ENCODE measurements at places on chromosomes 6 and 20.

- DNase-seq = no peak
These were observed 32.1 kb downstream of the SF3B5 start for GRCh38 chr6:144063246-144063743.

- DNase-seq = no peak
These were observed 306.0 kb upstream of the THEMIS start for GRCh38 chr6:128206610-128207426.

DNA sequence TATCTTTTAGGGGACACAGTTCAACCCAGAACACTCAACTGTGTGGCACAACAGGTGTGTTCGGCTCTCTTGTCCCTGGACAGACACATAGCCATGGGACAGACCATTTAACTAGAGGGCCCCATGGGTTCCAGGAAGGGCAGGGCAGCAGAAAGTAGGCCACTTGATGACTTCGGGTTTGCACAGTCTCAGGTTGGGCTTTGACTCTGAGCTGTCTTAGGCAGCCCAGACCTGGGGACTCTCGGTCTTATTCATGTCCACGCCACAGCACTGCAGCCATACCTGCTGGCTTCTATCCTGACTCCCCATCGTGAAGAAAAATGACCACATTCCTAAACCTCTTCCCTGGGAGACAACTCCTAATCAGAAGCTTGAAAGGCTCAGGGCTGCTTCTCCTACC, 146.1 kb upstream of the AKAP12 start:
- no peak for DNase-seq

DNA sequence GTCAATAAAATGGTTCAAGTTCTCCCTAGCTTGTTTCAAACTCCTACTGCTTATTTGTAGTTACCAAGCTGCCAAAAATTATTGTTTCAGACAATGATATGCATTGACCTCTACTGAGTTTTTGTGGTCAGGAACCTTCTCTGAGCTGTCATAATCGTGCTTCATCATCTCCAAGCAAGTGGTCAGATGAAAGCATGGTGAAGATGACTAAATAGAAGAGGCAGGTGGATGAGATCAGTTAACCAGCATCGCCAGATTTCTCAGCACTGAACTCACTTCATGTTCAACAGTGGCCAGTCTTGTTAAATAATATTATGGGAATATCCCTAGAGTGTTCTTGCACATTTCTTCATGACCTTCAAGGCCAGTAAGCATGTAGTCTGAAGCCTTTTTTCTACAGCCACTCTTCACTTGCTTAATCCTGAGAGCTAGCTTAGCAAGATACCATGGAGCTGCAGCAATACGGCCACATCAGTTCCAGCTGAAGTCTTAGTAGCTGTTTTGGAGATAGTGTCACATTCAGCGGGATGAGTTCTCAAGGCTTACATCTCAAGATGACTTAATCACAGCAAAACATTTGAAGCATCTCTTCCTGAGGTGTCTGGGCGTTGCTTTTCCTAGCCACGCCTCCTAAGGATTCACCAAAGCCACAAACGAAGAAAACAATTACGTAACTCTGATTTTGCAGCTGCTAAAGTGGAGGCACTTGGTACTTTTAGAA, 101.6 kb upstream of the TMEM30A start:
- no peak for DNase-seq

GRCh38 chr6:40000964-40001515, 66.8 kb upstream of the MOCS1 start:
- no peak for DNase-seq

DNA sequence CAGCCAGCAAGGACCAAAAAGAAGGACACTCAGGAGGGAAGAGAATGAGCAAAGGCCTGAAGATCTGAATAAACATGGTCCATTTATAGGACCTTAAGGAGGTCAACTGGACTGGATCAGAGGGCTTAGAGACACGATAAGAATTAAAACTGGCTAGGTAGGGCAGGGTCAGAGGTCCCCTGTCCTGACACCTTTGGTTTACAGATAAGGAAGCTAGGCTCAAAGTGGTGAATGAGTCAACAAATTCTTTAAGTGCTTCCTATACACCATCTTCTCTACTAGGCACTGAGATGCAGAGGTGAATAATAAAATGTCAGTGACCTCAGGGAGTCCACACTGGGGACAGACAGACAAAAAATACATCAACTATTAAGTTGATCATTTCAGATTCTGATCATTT, 70.3 kb downstream of the HIVEP2 start:
- DNase-seq = no peak

GRCh38 chr6:79377047-79377446, 142.6 kb upstream of the HMGN3 start:
- DNase-seq = no peak

DNA sequence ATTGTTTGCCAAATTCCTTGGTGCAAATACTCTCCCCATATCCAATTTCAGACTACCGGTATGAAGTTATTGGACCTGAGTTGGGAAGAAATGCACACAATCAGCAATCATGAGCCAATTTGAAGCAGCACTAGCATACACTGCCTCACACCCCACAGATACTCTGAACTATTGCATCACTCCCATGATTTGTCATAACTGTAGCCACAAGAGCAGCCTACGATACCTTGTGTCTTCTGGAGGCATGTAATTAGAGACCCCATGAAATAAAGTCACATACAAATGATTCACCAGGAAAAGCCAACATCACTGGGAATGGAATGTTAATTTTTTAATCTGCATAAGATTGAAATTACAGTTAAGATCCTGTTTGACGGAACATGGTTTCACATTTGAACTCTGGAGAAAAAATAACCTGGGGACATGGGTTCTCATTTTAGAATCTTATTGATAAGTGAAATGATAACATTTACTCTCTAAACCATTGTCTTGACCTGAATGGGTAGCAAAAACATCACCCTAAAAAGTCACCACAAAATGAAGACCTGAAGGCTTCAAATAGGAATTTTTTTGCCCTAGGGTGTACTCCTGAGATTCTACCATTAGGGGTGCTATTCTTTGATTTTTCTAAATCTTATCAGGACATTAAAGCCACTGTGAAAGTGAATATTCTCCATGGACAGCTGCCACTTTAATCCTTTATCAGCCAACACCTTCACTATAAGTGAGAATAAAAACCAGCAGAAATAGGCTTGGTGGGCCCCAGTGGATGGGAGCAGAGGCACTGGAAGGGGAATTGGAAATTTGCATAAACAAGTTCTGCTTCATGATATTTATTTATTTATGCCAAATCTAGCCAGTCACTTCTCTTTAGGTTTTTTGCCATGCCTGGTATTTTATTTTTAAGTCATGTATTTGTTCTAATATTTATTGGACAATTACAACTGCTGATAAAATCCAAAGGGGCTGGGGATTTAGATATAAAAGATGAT, 34.5 kb upstream of the HBS1L start:
- peak; percentile 12 for DNase-seq

DNA sequence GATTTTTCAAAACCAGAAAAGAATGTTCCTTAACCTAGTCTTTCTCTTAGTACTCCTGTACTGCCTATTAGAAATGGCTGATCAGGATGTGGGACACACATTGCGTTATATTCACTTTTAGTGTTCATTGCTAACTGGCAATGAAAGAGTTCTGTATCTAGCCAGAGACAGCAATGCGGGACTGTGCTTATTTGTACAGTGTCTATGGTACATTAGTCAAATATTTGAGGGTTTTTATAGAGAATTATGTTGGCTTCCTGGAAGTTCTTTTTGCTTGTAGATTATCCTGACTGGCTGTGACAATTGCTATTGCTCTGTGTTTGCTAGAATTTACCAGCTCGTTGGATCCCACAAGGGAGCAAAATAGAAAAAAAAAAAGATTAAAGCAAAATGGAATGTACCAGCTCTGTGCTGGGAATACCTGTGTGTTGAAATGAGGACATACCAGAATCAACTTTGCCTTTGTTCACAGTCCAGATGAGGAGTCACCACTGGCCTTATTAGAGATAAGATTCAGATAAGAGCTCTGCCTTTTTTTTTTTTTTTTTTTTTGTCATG, 22.4 kb upstream of the IFNGR1 start:
- no peak for DNase-seq

DNA sequence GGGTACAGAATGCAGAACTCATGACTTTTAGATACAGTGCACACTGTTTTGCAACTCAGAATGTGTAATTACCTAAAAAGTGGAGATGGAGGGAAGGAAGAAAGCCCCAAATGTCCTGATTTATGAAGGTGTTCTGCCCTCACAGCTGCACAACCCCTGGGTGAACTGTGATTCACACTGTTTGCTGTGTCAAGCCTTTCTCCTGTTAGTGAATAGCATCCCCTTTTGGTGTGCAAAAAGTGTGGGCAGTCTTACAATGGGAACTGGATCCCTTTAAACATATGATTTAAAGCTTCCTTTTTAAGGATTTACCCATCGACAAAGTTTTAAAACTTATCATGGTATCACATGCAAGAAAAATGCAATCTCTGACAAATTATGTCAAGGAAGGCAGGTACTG, 633.4 kb upstream of the EPHA7 start:
- DNase-seq = no peak
